ENCODE measurements at places on chromosomes 4 and X.

DNA sequence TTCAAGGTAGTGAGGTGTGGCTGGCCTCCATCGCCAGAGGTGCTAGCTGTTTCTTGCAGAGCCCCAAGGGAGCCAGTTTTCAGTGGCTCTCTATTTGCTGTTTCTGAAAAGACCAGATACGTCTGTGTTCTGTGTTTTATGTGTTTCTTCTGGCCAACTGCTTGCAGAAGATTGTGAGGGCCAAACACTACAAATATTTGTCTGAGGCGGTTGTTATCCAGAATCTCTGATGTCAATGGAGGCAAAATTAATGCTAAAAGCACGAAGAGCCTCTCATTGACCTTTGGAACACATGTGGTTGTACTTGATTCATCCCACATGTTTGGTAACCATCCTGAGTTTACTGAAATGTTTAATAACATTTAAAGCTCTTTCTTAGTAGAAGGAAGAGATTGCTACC is 113.9 kb downstream of the CT47B1 start:
- no peak for DNase-seq

- no peak for DNase-seq
Observed at GRCh38 chr4:6649216-6649615, 8.7 kb downstream of the MRFAP1 start.

- no peak for DNase-seq
Observed at GRCh38 chr4:142728233-142728632, 117.9 kb downstream of the INPP4B start.

DNA sequence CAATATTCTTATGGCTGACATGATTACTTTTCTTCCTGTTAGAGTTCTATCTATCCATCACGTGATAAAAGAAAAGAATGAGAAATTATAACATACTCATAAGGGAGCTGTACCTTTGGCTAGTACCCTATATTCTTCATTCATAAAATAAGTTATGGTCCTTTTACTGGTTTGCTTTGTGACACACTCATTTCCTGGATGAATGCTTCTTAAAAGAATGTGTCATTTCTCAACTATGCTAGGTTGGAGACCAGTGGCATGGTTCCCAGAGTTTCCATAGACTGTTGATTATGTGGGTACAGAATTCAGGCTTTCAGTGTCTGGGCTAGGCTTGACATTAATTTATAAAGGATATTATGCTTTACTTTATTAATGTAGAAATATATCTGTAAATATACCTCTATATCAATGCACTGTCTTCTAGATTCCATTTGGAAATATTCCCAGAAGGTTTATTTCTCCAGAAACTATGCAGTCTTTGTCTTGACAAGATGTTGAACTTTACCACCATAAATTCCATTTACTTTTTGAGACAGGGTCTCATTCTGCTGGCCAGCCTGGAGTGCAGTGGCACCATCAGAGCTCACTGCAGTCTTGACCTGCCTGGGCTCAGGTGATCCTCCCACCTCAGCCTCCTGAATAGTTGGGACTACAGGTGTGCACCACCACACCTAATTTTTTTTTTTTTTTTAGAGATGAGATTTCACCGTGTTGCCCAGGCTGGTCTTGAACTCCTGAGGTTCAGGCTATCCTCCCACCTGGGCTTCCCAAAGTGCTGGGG is 23.8 kb downstream of the NUDT6 start:
- no peak for DNase-seq

GRCh38 chrX:46961574-46962283 is 49.5 kb downstream of the JADE3 start:
- no peak for DNase-seq

- DNase-seq = no peak
Observed at GRCh38 chrX:66676413-66676812, 37.5 kb upstream of the EDA2R start.

- DNase-seq = no peak
Observed at GRCh38 chr4:123986268-123986798, 589.7 kb downstream of the SPRY1 start.

DNA sequence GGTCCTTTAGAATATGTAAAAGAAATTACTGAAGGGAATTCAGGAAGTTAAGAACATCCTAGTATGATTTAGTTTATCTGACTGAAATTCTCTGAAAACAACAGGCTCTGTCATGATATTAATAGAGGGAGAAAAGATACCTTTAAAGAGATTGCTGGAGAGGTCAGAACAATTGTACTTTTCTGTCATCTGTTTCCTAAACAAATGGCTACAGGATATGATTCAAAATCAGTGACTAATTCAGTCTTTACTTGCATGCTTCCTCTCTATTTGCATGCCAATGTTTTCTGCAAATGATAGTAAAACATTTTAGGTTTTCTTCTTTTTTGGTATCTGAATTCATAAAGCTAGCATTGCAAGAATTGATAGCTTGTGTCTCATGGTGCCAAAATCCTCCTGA is 616.7 kb upstream of the PCDH7 start:
- DNase-seq = no peak

DNA sequence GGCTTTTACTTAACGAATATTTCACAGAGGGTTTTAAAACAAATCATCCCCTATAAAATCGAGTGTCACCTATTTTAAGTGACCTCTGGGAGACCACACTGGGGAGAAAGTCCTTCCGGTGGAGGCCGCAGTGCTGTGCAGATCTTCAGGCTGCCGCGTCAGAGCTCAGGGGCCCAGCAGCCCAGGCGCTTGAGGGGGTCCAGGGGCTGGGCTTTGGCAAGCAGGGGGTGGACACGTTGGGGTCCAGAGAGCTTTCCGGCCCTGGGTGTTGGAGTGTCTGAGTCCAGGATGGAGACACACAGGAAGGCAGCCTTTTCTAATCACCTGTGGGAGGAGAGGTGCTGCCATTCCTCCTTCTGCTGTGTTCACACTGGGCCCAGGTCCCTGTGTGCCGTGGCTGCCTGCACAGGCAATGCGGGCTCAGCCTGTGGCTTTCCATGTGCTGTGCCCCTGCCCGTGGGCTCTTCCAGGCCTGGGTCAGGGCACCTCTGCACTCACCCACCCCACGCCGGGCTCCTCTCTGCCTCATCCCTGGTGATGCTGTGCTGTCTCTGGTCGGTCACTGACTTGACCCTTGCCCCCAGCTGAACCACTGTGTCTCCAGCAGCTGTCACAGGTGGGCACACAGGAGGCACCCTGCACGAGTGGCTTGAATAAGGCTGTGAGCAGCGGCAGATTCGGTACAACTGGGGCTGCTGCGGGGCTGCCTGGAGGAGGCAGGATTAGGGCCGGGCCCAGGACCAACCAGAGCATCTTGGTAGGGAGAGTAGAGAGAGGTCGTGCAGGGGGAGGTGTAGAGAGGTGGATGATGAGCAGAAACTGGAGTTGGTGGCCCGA is 10.0 kb downstream of the HTRA3 start:
- no peak for DNase-seq

DNA sequence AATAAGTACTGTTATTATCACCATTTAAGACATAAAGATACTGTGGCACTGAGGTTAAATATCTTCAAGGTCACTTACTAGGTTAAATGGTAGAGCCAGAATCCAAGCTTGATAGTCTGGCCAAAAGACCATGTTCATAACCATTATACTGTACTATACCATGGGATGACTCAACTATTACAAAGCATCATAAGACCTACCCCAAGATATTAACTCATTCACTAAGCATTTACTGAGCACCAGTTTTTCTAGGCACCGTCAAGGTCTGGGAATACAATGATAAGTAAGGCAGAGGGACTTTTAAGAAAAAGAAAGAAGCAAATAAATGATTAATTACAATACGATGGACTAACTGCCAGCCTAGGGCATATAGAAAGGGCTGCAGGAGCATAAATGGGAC is 95.5 kb upstream of the KCTD8 start:
- DNase-seq = no peak

GRCh38 chrX:152932144-152932543 is 34.3 kb downstream of the ZNF185 start:
- DNase-seq = no peak

GRCh38 chrX:115368876-115369275 is 79.4 kb downstream of the LUZP4 start:
- no peak for DNase-seq

- DNase-seq = no peak
Observed at GRCh38 chrX:66731398-66731797, 92.5 kb upstream of the EDA2R start.

DNA sequence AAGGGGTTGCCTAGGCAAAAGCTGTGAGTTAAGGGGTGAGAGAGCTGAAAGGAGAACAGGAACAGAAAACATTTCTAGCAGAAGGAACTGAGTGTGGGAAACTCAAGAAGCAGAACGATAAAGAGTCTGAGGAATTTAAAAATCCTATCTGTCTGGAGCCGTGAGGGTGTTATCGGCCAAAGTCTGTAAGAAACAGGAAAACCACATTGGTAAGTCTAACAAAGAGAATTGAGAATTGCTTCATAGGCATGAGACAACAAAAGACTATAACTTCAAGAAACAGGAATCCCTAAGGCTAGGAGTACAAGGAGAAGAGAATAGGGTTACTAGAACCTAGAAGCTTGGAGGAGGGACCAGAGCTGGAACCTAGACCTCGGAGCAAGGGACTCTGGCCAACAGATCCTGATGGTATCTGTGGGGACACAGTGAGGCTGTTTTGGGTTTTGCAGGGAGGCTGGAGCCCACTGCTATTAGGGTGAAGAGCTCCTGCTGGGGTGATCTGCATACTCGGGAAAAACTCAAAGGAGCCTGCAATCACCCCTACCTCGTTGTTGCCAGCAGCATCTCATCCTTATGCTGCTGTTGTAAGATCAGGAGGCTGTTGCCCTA is 175.6 kb downstream of the FBXO8 start:
- no peak for DNase-seq

- DNase-seq = no peak
Observed at GRCh38 chr4:139776235-139776634, 110.6 kb downstream of the MGST2 start.

- DNase-seq = no peak
Observed at GRCh38 chrX:13064599-13065143, 20.3 kb upstream of the FAM9C start.

GRCh38 chr4:82044141-82044993 is 329.4 kb downstream of the HNRNPD start:
- DNase-seq = no peak

DNA sequence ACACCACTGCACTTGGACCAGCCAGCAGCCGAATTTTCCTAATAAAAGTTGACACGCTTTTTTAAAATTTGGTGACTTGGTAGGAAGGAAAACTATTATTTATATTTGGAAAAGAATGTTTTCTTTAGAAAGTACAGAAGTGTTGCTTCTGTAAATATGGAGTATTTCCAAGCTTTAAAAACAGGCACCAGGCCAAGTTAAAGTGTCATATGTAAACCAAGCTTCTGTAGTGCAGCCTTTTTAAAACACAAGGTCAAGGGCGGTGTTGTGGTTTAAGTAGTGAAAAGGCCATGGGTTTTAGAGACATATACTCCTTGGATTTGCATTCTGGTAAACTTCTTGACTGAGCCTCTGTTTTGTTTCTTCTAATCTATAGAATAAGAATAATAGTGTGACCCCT is 62.7 kb downstream of the TRIM2 start:
- DNase-seq = no peak

DNA sequence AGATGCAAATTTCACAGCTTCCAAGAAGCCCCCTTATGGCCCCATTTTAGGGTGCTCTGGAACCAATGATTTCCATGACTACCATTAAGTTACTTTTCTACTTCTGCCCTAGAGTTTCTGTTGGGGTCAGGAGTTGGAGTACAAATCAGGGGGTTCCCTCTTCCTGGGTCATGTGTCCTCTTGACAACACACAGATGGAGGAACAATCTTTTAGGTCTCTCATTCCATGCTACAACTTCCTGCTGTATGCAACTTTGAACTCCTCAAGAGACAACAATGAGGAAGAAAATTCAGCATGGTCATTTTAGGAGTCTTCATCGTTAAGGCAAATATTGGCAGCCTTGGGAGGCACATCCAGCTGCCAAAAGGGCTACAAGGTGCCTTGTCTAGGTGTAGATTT is 79.7 kb downstream of the SEL1L3 start:
- DNase-seq = no peak

DNA sequence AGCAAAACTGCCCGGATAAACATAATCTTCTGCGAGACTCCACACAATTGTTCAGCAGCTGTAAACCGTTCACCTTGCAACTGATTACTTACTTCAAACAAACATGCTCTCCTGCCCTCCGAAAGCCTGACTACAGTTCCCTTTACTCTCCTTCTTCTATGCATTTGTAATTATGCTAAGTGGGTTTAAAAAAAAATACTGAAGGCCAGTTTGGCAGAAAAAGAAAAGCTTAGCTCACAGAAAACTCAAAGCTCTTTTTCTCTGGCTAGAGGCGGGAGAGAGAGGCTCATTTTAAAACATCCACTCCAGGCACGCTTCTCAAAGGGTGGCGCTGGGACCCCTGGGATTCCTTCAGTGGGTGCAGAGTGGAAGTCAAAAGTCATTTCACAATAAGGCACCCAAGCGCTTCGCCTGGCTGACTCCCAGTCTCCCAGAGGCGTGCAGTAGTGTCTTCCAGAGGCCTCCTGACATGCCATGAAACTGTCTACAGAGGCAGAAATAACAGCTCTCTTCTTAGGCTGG is 1.9 kb downstream of the DHRSX start:
- no peak for DNase-seq

DNA sequence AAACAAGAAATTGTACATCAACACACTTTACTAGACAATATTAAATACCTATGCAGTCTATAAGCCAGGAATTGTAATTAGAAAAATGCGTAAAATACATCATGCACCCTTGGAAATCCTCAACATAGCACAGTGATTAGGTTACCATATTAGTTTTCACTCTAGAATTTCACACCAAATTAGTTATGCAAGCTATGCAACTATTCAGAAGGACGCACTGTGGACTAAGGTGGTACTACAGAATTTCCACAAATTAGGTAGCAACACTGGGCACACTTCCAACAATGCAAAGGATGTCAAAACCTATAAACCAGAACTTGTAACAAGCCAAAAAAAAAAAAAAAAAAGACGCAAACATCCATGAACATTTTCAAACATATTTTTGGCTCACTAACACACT is 71.1 kb upstream of the ZCCHC13 start:
- no peak for DNase-seq

GRCh38 chr4:78418406-78418805 is 133.2 kb upstream of the ANXA3 start:
- DNase-seq = no peak

GRCh38 chr4:45931154-45931553 is 192.7 kb downstream of the GABRG1 start:
- no peak for DNase-seq

DNA sequence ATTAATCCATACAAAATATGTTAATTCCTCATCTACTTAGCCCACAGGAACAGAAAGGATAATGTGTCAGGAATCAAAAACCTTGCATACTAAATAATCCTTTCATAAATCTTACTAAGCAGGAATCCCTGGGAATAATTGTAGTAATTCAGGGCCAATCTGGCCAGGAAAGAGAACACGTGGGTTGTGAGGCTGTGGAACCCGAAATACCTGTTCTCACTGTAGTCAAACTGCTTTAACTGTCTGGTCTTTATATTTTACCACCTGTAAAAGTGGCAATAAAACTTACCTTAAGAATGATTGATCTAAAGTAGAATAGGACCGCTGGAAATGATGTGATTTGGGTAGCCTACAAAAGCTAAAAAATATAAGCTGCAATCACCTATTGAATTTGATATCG is 1620.9 kb downstream of the STIM2 start:
- no peak for DNase-seq
